GF-D8 (cell line): ENCODE measurements at places on chromosomes 7 and 10.

DNA sequence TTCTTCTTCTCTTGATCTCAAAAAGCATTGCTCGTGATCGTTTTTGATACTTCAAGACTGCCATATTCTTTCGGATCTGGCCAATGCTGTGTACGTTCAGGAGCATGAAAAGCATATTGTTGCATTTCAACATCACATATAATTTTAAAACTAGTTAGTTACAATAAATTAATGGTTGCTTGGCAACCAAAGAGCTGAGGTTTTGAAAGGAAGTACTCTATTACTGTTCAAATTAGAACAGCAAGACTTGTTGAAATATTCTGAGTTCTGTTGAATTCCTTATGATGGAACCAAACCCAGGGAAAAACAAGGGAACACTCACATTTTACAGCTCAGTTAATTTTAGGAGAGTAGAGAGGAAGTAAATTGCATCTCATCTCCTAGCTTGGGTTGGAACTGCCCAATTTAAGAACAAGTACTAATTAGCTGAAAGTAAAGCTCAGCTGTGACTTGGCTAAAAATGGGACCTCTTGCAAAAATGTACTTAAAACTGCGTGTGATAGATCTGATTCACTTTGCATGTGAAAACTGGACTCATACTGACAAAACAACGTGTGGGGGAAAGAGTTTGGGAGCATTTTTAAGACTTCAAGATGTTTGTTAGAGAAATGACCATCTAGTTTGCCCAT lies 21.2 kb downstream of the OR9A2 start:
- DNase-seq, result no peak

DNA sequence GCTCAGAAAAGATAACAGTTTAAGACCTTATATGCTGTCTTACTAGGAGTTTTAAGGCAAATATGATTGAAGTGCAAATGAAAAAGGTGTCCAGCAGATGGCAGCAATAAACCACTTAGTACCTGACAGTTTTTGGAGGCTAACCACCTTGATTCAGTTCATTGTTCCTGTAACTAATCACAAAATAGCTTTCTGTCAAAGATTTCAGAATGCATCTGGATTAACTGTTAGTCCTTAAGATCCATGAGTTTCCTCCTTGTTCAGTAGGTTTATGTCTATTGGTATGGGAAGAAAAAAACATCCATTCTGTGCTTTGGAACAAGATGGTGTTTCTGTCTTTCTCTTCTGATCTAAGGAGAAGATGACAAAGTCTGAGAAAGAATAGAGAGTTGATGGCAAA lies 46.6 kb downstream of the CCSER2 start:
- DNase-seq, result peak; percentile 11

GRCh38 chr7:78427209-78427608 lies 628.6 kb downstream of the PHTF2 start:
- no peak for DNase-seq

DNA sequence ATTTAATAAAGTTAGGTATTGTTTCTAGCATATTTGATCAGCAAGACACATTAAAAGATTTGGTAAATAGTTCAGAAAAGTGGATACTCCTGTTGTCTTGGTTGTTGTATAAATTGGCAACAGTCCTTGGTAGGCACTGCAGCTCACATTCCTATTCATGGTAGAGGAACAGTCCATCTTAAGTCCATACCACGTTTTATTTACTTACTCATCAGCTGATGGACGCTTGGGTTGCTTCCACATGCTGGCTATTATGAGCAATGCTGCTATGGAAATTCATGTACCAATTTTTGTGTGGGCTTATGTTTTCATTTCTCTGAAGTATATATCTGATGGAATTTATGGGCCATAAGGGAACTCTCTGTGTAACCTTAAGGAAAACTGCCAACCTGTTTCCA lies 43.3 kb downstream of the C10orf120 start:
- DNase-seq, result no peak

DNA sequence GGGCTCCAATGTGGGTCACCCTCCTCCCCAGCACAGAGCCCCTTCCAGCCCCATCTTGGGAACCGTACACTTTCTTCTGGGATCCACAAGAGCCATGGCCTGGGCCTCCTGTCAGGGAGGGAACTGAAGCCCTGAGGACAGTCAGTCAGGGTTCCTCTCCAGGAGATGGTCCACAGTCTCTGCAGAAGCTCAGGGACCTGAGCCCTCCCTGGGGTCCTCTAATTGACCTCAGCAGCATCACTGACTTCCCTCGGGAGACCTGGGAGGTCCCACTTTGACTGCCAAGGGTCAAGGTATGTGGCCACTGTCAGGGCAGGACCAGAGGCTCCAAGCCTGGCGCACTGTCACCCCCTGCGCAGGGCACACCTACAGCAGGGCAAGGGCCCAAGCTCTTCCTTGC lies 32.3 kb downstream of the NOD1 start:
- no peak for DNase-seq

DNA sequence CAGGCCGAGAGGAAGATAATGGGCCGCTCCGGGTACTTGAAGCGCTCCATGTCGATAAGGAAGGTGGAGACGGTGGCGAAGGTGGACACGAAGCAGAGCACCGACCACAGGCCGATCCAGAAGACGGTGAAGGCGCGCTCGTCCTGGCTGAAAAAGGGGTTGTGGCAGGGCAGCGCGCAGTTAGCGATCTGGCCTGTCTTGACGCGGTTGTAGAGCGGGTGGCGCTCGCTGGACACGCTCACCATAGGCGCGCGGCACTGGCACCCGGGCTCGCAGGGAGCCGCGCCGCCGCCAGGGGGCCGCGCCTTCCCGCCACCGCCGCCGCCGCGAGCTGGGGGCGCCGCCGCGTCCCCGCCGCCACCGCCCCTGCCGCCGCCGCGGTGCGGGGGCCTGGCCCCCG lies 1.6 kb downstream of the FZD8 start:
- no peak for DNase-seq

- no peak for DNase-seq
These were observed 38.0 kb upstream of the TMEM196 start for GRCh38 chr7:19811386-19811785.

- no peak for DNase-seq
These were observed 80.4 kb downstream of the AUTS2 start for GRCh38 chr7:69678494-69679187.

- DNase-seq, result peak; percentile 64
These were observed at the start of gene PSMC2 for GRCh38 chr7:103347507-103348267. Gene PSMC2, plus strand, starts transcription at chr7:103347643. Its CDS starts 69 bp downstream, at chr7:103347712.

GRCh38 chr7:68613405-68613804 lies 984.9 kb upstream of the AUTS2 start:
- no peak for DNase-seq

- no peak for DNase-seq
These were observed 353.1 kb downstream of the GATA3 start for GRCh38 chr10:8407501-8408021.

DNA sequence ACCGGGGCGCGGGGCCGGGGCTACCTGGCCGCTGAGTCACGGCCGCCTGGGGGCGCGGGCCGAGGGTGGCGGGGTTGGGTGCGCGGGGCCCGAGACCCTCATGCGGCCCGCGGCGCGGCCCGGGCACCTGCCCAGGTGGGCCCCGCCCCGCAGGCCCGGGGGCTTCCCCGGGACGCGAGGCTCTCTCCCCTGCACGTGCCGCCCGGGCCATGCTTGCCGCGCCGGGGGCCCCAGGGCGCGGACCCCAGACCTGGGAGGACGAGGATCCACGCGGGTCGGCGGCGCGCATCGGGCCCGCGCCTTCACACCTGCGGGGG lies 402 bp downstream of the MAFK start:
- no peak for DNase-seq

DNA sequence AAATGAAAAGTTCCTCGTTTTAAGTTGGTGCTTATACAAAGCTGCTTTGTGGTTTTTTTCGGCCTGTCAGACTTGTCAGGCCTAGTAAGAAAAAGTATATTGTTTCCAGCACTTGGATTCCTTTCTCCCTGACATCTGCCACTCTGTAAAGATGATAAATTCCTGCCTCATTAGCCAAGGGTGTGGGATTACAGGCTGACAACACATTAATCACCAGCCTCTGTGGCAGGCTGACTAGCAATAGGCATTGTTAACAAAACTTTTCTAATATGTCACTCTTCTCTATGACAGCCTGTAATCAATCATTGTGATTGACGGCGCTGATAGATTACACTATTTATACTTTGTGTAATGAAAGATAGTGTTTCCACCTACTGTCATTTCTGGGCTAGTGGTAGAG lies 682.5 kb downstream of the LRMDA start:
- no peak for DNase-seq

GRCh38 chr10:60444494-60445064 lies 54.9 kb upstream of the ANK3 start:
- DNase-seq, result no peak

DNA sequence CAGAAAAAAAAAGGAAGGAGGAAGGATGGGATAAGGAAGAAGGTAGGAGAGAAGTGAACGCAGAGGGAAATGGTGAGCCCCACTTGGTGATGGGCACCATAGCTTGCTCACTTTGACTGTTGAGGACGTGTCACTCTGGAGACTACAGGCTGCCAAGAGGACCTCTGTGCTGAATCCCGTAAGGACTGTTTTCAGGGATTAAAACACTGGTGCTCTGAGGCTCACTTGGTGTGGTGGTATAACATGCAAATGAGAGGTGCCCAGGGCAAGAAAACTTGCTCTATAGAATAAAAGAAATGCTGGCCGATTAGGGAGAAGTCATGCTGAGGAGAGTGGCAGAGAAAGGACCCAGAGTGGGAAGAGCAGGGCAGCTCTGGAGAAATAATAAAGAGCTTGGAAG lies 5.3 kb upstream of the IL2RA start:
- DNase-seq, result no peak

- no peak for DNase-seq
These were observed 199.4 kb upstream of the PRSS58 start for GRCh38 chr7:142457146-142457703.

- no peak for DNase-seq
These were observed 81.6 kb upstream of the RNF32 start for GRCh38 chr7:156559001-156559400.

- no peak for DNase-seq
These were observed 122.7 kb downstream of the TRRAP start for GRCh38 chr7:99000904-99001465.

DNA sequence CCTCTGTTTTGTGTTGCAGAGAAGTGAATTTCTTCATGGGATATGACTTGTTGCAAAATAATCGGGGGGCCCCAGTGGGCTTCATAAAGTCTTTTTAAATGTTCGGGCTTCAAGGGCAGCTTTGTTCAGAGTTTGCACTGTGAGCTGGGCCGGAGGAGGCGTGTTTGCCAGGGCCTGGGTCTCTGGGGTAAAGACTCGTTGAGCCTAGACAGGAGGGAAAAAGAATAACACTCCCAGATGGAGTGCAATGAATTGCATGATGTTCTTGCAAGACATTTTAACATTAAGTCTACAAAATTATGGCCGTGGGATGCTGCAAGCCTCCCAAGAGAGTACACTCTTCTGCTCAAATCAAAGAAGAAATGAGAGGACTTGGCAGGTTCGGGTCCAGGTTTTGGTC lies 23.6 kb downstream of the BMPER start:
- no peak for DNase-seq

DNA sequence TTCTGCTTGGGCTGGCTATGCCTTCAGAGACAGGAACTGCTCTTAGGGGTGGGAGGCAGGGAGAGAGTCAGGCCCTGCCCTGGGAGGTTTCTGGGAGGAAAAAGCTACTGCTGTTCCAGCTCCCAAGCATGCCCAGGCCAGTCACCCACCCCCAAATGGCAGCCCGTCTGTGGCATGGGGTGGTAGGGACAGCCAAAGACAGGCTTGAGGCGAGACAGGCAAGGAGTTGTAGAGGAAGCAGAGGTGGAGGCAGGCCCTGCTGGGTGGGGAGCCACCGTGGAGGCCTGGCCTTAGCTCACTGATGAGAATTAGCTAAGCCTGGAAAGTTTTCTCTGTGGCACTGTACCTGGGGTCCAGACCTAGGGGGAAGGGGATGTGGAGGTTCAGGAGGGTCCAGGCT lies 6.6 kb upstream of the SAMD8 start:
- DNase-seq, result no peak

DNA sequence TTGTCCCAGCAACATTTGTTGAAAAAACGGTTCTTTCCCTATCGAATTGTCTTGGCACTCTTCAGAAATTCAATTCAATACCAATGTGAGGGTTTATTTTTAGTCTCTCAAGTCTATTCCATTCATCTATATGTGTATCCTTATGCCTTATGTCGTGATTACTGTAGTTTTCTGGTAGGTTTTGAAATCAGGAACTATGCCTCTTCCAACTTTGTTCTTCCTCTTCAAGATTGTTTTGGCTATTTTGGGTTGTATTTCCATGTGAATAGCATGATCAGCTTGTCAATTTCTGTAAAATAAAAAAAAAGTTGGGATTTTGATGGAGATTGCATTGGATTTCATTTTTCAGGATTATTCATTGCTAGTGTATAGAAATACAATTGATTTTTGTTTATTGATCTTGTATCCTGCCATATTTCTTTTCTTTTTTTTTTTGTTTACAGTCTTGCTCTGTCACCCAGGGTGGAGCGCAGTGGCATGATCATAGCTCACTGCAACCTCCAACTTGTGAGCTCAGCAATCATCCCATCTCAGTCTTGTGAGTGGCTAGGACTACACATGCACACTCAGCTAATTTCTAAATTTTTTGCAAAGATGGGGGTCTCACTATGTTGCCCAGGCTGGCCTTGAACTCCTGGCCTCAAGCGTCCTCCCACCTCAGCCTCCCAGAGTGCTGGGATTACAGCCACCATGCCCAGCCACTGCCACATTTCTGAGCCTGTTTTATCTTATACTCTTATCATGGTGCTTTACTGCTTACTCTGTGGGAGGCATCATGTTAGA lies 46.2 kb upstream of the MKLN1 start:
- DNase-seq, result no peak

DNA sequence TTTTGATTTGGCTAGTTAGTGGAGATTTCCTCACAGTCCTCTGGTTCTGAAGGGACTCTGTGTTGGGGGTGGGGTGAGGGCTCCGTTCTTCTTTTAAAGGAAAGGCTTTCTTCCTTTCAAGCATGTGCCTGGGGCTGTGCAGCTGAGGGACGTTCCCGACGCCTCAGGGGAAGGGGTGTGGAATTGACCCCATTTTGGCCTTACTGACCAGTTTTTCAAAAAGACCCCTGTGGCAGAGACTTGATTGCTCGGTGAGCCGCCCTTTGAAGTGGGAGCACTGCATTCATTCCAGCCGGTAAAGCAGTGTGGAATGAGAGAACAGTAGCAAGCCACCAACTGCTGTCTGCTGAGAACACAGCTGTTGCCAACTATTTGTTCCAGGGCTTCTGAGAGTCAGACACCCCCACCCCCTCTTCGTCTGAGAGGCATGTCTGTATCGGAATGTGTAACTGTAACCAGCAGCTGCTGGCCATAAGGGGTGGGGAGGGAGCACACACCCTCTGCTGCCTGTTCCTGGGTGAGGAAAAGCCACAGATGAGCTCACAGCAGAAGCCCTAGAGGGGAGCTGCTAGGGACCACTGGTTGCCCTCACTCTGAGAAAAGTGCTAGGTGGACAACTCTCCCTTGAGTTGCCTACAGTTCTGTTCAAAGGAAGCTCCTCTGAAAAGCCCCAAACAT lies 33.2 kb downstream of the WBP1L start:
- no peak for DNase-seq

DNA sequence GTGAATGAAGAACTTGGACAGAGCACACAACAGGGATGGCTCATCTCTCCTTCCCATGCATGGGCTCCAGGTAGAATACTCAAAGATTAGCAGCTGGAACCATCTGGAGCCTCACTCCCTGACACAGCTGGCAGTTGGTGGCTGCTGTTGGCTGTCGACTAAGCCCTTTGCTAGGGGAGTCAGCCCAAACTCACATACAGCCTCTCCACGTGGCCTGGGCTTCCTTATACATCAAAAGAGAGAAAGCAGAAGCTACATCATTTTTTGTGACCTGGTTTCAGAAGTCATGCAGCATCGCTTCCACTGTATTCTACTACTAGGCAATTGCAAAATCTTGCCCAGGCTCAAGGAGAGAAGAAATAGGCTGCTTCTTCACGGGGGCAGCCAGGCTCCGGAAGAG lies 24.4 kb downstream of the ASNS start:
- peak; percentile 11 for DNase-seq

GRCh38 chr10:81959016-81959415 lies 84.0 kb downstream of the NRG3 start:
- DNase-seq, result no peak
